T1000 (cell line): ENCODE measurements at places on chromosomes 16 and 17.

DNA sequence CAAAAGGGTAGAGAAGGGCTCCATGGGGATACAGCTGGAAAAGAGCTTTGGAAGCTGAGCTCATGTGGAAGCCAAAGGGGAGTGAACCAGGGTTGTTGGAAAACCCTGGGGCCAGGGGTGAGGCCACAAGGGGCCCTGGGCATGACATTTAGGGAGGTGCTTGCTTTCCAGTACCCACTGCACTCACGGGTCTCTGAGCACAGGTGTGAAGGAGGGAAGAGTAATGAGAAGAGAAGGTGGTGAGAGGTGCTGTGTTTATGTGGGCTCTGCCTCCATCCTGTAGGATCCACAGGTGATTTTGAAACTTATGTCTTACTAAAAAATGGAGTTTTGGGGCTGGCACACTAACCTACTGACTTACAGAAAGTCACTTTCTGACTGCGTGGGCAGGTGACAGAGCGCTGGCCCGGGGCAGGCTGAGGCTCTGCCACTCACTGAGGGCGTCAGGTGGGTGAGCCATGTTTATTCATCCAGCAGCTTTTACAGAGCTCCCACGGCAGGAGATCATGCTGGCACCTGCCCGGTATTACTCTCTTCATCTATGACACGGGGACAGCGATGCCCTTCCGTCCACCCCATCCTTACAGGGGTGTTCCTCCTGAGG lies 18.9 kb downstream of the KSR1 start:
- no peak for DNase-seq

DNA sequence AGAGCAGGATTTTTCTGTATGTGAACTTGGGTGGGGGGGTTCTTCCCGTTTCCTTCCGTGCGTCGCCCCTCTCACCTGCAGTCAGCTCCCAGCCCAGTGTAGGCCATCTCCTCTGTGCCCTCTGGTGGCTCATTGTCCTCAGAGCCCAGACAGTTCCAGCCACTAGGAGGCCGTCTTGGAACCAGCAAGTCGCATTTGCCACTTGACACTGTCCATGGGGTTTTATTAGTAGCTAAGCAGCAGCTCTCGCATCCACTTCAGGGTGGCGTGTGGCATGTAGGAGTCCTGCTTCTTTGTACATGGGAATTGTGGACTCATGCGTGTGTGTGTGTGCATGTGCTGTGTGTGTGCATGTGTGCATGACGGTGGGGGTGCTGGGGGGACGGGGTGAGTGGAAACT lies 74.0 kb downstream of the SEC14L1 start:
- DNase-seq, result no peak

DNA sequence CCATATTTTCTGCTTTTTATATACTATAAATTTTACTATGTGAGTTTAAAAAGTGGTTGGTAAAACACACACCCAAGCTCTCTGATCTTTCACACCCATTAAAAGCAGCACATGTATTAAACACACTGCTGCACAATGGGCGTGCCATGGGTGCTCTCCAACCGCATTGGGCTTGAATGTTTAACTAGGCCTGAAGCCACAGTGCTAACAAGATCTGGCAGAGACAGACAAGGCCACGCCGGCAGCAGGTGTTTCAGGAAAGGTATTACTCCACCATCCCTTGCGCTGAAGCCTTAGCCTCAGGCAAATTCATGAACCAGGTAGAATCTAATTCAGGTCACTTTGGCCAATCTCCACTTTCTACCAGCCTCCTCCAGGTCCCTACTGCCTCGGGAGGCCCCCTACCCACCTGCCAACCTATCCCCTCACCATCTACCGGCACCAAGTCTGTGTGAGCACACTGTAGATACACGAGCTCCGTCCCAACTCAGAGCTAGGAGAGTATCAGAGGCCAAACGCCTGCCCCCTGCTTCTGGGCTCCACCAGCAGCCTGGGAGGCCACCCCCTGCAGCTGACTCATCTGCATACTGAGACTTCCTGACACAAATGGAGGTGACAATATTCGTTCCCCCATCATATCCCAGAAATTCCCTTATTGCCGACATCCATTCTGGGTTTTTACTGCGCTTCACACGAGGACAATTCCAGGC lies 95.0 kb downstream of the ADCY9 start:
- DNase-seq, result no peak

DNA sequence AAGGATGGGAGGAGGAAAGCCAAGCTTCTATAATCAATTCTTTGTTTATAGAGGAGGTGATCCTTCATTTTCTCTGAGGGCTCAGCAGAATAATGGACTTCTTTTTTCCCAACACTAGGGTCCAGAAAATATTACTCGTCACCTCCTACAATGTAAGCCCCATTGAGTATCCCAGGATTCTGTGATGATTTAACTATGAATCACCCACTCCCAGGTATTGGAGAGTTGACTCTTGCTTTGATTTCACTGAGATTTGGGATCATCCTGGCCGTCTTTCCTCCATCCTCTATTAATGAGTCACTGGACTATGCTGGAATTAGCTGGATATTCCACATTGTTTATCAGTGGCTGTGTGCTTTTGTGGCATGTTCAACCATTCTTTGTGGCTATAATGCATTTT lies 452.0 kb downstream of the NPIPA7 start:
- no peak for DNase-seq

DNA sequence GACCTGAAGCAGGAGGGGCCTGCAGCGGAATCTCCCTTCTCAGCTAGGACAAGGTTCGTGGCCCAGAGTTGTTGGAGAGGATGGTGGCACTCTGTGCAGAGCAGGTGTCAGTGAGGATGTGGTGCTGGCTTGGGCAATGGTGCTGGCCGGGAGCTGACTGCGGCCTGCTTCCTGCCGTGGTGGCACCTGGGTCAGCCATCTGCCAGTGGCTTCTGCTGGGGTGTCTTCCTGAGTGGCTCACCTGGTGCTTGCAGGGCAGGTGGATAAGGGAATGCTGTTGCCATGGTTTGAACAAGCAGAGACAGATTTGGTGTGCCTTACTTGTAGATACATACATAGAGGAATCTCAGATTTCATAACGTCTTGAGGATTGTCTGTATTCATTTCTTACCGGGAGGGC lies 69.6 kb downstream of the SEC14L1 start:
- DNase-seq, result no peak

- DNase-seq, result no peak
Observed at GRCh38 chr17:42586514-42587230, 9.1 kb upstream of the PSMC3IP start.

DNA sequence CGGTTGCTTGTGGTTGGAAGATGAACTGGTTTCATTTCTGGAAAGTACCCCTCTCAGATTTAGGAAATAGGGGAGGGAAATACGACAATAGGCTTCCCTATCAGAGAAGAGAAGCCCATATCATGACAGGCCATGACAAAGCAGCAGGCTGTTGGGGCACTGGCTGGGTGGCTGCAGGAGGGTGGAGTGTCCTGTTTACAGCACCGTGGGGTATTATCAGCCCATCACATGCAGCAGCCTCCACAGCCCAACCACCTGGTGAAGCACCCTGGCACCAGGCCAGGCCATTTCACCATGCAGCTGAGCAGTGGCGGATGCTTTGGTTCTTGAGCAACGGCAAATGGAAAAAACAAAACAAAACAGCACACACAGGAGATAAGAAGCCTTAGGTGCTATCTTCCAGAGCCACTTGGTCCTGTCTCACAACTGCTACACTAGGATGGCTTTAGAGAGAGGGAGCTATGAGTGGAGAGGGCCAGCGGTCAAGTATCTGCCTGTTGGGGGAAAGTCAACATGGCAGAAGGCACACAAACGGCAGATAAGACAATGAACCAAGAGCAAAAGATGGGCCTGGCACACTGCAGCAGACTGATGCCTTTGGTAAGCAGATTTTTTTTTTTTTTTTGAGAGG lies 24.2 kb downstream of the FAM117A start:
- no peak for DNase-seq

DNA sequence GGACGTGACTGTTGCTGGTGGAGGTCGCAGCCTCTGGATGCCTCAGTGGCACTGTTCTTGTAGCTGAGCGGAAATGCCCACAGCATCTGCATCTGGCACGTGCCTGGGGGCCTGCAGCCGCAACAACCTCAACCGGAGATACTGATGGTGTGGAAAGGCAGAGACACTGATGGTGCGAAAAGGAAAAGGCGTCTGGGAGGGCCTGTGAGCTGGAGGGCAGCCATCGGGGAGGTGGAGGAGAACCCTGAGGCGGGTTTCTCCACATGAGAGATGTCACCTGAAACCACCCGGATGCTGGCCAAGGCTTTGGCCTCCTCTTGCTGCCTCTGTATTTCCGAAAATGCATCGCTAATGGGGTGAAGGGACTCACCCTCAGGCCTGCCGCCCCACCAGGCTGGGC lies 284.8 kb upstream of the WSB1 start:
- DNase-seq, result no peak

DNA sequence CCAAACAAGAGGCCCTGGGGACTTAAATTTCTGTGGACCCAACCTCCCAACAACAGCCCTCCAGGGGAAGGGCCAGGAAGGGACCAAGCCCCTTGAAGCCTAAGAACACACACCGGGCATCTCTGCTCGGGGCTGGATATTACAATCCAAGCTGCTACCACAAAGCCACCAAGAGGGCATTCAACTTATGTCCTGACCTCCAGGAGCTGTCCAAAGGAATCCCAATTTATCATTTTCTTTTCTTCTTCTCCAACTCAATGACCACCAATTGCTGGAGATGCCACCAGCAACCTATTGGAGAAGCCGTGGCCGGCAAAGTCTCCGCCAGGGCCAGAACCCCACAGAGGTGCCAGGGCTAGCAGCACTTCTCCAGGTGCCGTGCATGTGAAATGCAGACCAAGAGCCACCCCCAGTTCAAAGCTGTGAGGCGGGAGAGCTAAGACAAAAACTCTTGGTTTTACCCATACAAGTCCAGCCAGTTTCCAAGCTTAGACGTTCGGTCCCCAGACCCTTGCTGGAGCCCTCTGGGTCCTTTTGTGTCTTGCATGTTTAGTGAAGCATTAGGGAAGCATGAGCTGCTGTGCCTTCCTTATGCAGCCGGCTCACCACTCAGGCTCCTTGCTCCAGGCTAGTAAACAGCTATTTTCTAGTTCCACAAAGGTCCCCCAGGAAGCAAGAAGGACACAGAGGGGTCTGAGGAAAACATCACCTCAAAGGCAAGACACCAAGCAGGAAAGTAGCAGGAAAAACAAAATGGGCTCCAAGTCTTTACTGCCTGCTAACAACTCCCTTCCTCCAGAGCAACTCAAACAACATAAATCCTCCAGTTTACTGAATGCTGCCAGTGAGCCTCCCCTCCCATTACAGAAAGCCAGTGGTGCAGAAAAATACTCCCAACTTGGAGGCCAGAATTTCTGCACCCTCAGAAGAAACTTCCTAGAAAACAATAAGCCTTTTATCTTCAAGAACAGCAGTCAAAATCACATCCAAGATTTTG lies 3.2 kb downstream of the PITPNA start:
- DNase-seq, result no peak

DNA sequence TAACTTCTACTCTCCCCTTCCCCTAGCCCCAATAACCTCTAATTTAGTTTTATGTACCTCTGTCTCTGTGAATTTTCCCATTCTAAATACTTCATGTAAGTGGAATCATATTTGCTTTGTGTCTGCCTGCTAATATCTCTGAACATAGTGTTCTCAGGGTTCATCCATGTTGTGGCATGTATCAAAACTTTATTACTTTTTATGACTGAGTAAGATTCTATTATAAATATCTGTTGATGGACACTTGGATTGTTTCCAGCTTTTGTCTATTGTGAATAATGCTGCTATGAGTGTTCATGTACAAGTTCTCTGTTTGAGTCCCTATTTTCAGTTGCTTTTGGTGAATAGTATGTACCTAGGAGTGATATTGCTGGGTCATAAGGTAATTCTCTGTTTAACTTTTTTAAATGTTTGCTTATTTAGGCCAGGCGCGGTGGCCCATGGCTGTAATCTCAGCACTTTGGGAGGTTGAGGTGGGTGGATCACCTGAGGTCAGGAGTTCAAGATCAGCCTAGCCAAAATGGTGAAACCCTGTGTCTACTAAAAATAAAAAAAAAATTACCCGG lies 92.8 kb downstream of the CHD9 start:
- no peak for DNase-seq

DNA sequence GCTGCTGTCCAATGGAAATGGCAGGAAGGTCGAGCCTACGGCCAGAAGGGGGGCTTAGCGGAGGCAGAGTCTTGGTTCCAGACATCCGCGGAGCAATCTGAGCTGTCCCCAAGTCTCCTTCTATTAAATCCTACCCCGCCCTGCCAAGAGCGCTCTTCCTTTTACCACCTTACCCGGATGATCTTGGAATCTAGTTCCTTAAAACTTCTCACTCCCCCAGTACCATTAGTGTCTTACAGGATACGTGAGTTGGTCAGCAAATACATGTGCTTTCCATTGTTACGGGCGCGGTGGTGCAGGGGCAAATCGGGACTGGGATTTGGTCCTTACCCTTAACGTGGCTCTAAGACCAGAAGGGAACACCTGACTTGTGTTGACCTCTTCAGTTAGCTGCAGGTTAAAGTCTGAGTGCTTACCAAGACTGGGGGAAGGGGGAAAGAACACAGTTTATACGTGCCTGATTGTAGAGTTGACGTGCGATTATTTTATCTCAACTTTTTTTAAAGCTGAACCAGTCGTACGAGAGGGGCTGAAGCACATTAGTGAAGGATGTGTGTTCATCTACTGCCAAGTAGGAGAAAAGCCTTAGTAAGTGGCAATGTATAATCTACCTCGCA lies 495 bp downstream of the TXNDC17 start:
- no peak for DNase-seq

GRCh38 chr16:4060009-4060408 lies 56.2 kb downstream of the ADCY9 start:
- DNase-seq, result no peak

DNA sequence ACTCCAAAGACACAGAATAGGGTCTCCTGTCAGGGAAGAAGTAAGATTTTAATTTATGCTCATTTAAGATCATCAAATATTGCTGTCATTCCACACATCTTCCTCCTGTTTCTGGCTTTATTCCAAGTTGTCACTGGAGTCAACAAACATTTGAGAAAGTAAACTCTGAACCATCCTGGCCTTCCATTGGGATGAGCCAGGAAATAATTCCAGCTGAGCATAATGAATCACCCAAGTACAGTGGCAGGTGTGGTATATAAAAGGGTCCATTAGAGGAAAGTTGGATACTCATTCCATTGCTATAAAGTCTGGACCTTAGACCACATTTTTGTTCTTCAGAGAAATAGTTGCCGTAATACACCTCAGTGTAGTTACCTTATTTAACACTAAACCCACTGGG lies 246.1 kb downstream of the SLC39A11 start:
- DNase-seq, result no peak

GRCh38 chr16:5512014-5512413 lies 414.4 kb upstream of the EEF2KMT start:
- no peak for DNase-seq

- DNase-seq, result no peak
Observed at GRCh38 chr16:66701026-66701425, 4.5 kb upstream of the CMTM4 start.
